ENCODE measurements at places on chromosomes 1 and 21.
A peak's percentile ranks its signal among the peaks of the same experiment; 100 is the strongest.

DNA sequence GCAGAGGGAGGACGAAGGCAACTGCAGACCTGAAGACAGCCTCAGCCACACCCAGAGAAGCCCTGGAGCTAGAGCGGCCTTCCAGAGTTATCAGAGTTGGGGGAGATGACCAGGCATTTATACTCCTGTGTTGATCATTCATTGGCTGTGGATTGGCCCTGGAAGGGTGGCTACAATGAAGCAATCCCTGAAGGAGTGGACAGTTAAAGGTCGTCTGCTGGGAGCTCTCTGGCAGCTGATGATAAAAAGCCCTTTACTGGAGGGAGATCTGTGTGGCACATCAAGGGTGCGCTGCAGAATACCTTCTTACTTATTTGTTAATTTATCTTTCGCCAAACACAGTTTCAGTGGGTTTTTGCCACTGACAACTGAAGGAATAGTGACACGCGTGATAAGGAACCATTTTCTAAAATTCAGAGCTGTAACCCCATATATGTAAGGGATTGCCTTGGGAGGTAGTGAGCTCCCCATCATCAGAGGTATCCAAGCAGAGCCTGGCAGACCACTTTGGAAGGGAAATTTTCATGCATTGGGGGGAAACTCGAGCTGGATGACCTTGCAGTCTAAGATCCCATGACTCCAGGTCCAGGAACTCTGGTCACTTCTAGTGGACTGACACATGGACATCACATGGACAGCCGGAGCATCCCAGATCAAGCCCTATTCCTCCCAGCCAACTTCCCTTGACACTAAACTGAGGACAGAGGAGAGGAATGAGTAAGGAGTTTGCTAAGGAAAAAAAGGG lies 126.4 kb upstream of the GADD45A start:
- no peak for DNase-seq

- DNase-seq, result peak; percentile 6
Measured at GRCh38 chr1:119141020-119141424, 569 bp upstream of the WARS2 start.

- DNase-seq, result no peak
Measured at GRCh38 chr21:29660047-29660720, 279.6 kb downstream of the GRIK1 start.

DNA sequence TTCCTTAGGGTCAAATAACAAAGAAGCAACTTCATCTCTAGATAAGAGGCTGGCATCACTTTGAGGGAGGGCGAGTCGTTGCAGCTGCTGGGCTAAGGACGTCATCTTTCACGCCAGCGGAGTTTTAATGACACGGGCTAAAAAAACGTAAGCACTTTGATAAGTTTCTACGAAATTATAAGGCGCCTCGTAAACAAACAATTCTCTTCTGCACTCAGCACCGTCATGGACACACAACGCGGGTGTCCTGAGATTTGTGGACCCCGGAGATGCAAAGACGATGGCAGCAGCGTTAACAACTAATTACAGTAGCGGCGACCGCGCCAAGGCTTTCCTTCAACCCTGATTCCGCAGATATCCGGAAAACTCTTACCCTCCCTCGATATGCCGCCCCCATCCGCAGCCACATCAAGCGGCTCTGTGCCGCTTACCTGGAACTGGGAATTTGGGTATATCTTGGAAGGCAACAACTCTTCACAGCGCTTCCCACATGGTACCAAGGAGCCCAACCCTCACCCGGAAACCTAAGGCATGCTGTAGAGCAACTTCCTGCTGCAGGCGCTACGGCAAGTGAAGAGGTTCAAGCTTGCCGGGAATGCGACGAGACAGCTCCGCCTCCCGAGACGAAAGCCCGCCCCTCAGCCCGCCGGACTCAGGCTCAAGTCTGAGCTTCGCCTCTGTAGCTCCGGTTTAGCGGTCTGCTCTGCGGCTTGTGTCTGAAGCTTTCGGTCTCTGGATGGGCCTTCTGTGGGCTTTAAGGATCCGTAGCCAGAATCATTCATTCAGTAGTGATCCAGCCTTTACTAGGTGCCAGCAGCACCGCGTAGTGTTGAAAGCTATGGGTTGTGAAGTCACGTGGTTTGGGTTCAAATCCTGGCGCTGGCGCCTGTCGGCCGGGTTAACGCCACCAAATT lies at the start of gene HEATR1:
Gene HEATR1, minus strand, starts transcription at position 526 of the 914 bp plus-strand sequence. Its CDS starts 421 bp downstream, at position 105.
- peak; percentile 82 for DNase-seq

DNA sequence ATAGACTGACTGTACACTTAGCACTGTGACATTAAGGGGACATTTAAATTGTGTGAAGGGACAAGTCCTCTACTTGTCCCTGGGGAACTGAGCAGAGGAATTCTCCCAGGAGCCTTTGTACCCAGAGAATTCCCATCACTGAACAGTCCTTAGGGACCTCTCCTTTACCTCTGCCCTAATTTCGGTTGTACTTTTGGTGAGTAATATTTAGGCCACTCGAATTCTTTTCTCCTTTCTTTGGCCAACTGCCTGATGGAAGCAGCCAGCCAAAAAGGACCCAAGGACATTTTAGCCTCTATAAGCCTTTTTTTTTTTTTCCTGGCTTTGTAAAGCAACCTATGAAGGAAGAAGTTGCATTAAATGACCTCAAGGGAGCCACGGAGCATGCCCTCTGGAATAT lies 71.5 kb downstream of the NR5A2 start:
- DNase-seq, result no peak

GRCh38 chr21:29152916-29153315 lies 22.5 kb downstream of the MAP3K7CL start:
- DNase-seq, result no peak

- no peak for DNase-seq
Measured at GRCh38 chr1:54054438-54054749, 986 bp downstream of the TCEANC2 start.

DNA sequence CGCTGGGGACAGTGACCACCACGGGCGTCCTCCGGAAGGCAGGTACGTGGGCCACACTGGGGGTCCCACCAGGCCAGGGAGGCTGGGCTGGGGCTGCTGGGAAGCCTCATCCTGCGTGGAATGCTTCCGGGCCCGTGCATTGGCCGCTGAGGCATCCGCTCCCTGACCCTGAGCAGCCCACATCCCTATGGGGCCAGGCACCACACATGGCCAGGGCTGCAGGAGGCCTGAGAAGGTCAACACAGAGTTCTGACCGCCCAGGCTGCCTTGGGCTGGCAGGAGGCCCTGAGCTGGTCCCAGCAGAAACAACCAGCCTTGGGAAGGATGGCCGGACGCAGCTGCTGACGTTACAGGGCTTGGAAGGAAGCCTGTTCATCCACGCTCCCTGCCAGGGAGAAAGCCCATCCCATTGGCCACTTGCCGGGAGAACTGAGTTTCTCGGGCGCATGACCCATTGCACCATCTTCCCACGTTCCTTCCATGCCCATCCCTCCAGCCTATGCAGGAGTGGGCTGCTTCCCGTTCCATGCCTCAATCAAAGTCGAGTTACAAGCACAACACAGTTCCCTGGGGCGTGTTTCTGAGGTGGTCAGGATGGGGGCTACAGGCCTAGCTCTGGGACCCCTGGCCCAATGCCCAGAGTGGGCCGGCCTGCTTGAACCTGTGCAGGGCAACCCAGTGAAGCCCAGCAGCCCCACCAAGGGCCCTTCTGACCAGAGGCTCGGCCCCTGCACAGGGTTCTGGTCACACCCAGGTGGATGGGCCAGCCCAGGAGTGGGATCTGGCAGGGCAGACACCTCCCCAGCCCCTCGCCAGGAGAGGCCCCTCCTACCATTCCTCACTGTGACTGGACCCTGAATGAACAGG lies 31.7 kb downstream of the TRIM11 start:
- no peak for DNase-seq

Measured in stimulated activated CD4-positive, alpha-beta T cell treated with anti-CD3 and anti-CD28 coated beads, Interleukin-15, amount 100 ng/mL, for 1 hour (primary cell).